Activated CD8-positive, alpha-beta memory T cell treated with anti-CD3 and anti-CD28 coated beads, Interleukin-2, amount 50 U/mL, for 4 hours (primary cell): ENCODE measurements at places on chromosomes 6 and 20.
A peak's percentile ranks its signal among the peaks of the same experiment; 100 is the strongest.

DNA sequence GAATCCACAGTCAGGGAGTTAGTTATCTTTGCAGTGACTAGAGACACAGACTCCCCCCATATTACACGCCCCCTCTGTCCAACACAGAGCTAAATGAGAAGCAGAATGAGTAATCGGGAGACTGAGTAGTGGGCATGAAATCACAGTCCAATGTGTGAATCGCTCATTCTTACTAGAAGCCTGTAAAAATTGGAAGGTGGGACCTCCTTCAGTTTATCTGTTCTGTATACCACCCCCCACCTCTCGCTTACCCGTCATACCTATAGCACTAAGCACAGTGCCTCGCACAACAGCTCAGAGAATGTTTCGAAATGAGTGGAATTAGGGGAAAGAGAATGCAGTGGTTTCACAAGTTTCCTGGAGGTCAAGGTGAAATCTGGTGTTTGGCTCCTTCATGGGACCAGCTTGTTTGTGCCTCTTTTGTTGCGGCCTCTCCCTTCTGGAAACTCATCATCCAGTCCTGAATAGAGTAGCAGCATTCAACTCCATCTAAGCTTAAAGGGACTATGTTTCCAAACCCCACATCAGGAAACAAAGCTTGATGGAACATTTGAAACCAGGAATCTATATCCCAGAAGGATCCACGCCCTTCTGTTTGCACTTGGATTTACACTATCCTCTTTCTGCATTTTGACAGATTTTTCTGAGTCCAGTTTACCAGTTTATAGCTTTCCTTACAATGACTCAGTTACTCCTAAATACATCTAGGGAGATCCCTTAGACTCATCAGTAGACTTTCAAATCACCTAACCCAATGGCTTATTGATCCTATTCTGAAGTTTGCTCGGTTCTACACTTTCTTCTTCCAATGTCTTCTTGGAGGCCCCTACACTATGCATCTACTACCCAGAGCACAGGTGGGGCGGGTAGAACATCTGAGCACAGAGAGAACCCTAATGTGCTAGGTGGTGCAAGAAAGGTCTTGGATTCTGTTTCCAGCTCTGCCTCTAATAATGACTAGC lies 59.2 kb upstream of the PIM1 start:
- no peak for DNase-seq

DNA sequence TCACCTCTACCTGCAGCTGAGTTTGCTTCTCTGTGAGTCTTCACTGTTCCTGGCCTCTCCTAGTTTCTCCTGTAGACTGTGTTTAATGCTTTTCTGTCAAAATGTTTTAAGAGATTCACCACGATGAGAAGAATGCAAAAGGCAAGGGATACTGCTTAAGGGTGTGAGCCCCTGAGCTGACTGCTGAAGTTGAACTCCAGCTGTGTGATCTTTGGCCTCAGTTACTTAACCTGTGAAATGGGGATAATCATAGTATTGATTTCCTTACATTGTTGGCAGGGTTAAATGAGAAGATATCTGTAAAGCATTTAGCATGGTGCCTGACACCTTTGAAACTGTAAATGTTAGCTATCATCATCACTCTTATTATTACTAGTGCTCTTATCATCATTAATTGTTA lies 230.2 kb upstream of the MYLIP start:
- no peak for DNase-seq

GRCh38 chr6:12436683-12437082 lies 146.5 kb downstream of the EDN1 start:
- DNase-seq = no peak

- no peak for DNase-seq
Measured at GRCh38 chr20:22554391-22554790, 30.0 kb downstream of the FOXA2 start.

DNA sequence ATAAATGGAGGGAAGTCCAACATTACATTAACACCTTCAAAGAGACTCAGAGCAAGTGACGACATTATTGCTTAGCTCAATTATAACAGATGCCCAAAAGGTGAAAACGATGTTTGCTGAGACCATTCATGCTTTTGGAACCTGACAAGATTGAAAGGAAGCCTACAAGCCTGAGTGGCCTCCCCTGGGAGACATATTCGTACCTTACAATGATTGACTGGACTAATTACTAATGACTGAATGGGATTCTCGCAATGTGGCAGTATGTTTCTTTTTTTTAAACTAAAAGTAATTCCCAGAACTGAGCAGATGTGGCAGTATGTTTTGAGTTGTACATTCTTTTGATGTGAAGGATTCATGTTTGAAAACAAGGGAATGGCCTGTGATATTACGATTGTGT lies 49.9 kb downstream of the VEGFA start:
- no peak for DNase-seq

GRCh38 chr6:162119341-162119740 lies 608.2 kb downstream of the PRKN start:
- DNase-seq = no peak

GRCh38 chr6:149939356-149939648 lies 2.5 kb upstream of the ULBP2 start:
- DNase-seq = no peak

DNA sequence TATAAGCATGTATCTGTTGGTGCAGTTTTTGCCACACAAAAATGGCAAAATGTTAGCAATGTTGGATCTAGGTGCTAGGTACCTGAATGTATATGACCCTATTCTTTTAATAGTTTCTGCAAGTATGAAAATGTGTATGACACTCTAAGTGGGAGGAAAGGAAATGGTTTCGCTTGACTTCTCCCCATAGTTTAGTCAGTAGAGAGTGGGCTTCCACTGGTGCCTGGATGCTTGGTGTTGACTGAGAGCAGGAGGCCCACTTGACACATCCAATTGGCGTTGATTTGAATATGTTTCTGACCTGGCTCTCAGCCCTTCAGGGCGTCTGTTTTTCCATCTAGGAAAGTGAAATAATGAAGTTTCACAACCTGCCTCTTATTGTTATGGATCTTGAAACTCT lies 41.8 kb upstream of the GABRR1 start:
- DNase-seq = no peak

GRCh38 chr6:15365273-15365687 lies 119.4 kb downstream of the JARID2 start:
- peak; percentile 47 for DNase-seq

- no peak for DNase-seq
Measured at GRCh38 chr20:58136149-58136484, 92.3 kb downstream of the ANKRD60 start.

DNA sequence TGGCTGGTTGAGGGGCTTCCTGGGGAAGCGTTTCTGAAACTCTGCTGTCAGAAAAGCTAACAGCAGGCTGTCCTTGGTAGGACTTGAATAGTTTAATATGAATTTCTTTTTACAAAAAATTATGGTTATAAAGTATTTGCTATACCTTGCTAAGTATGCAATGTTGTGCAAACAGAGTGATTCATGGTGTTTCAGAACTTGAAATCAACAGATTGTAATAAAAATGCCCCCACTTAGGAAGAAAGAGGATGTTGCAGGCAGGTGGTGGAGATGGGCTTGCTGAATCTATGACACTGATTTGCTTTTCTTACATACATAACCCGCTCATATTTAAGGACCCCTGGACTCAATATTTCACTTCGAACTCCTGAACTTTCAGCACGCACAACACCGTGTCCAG lies 211.6 kb downstream of the THBS2 start:
- no peak for DNase-seq
